Occipital lobe (tissue), 3 donors: ENCODE measurements at places on chromosomes 11 and 22.

DNA sequence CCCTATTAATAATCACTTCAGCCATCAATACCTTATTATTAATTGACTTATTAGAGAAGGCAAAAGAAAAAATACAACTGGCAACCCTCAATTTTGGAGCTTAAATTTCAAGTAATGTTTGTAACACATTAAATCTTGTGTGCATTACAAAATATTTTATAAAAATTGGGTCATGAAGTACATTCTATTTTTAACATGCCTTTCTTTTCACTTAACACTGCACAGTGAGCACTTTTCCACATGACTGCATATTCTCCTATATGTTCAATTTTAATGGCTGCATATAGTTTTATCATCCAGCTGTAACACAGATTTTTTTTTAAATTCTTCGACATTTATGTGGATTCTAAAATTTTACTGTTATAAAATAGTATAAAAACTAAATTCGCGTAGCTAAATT, 92.5 kb downstream of the SLC17A6 start:
- DNase-seq = no peak

DNA sequence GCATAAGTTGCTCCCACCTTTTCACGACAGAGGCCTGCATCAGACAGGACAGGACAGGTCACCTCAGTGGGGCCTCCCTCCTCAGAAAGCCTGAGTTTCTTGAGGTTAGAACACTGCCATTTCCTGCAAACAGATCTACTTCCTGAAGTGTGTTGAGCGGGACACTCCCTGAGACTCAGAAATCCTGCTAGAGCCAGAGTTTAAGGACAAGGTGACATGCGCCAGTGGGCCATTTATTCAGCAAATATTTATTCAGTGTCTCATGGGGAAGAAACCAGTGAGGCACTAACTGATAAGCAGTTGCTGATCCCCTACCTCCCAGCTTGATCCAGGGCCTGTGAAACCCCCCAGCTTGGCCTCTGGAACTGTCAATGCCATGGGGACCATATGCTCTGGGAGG, 454.6 kb downstream of the SOX6 start:
- DNase-seq = no peak

DNA sequence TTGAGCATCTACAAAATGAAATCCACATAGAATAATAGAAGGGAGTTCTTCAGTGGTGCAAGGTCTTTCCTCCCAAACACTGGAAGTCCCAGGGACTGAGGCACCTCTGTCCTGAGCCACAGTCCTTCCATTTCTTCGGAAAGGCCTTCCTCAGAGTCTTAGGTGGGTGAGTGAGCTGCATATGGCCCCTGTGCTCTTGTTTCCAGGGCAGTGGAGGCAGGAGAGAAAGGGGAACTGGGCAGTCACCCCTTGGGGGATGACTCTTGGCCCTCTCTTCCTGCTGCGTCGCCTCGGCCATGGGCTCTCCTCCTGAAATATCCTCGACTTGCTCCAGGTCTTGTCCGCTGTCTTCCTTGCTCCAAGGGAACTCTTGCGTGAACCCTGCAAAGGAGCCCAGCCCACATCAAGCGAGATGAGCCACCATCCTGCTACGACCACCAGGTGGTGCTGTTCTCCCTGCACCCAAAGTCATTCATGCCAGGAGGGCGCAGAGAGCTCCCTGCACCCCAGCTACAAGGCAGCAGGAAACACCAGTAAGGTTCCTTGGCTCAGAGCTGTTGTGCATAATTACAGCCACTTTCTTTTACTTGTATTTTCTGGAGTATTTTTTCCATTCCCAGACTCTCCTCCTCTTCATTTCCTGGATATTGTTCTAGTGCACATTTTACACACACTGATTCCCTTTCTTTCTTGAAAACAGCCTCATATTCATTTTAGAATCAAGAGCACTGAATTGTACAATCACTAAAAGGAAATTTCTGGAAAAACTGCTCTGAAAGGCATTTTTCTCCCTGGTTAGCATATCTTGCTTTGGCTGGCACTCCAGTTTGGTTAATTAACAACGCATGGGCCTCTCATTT, 397.8 kb downstream of the OPCML start:
- peak; percentile 41 for DNase-seq

GRCh38 chr11:26579683-26580082, 7.6 kb upstream of the MUC15 start:
- no peak for DNase-seq

DNA sequence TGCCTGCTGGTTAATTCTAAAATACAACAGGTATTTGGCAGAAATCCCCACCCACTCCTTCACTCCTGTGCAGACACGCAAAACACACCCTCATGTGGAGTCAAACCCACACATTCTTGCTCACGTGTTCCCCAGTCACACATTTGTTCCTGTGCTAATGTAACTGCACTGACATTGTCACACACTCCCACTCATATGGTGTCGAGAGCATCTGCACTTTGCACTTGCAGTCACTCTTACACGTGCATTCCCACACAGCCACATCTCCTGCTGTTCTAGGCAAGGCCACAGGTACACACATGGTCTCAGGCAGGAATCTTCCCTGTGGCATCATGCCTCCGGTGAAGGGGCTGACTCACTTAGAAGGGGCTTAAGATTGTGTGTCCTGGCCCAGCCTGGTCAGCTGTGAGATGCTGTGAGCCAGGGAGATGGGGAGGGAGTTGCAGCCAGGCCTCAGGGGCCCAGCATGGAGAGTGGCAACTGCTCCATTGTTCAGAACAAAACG, 395.0 kb downstream of the TENM4 start:
- DNase-seq = no peak

- no peak for DNase-seq
Observed at GRCh38 chr11:94760296-94760695, 7.9 kb upstream of the AMOTL1 start.

DNA sequence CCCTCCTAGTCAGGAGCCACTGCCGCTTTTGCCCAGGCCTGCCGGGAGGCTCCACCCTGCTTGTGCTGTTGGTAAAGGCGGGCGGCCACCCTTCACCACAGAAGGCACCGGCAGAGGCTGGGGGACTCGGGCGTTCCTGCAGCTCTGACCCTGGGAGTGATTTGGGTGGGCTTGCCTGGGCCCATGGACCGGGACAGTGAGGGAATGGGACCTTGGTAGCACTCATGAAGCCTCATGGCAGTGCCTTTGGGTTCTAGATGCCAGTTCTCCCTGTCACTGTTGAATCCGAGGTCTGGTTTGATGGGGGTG, 4.4 kb downstream of the TPCN2 start:
- DNase-seq = no peak

DNA sequence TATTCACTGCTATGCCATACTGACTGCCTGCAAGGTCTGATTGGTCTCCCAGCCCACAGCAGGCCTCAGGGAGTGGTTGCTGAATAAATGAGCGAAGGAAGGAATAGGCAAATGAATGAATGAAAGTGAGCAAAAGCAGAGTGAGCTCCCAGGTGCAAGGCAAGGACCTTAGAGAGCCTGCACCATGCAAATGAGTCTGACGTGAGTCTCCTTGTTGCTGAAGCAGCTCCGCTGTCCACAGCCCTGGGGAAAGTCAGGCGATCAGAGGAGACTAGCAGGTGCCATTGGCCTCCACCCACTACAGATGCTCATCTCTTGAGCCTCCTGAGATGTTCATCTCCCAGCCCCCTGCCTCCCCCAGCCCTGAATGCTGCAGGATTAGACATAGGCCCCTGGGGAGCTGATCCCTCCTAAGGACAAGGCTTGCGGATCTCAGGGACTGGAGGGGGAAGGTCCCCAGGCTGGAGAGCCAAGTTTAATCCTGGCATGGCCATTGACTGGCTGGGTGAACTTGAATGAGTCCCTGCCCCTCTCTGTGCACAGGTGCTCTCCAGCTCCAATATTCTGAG, 22.1 kb downstream of the GDPD5 start:
- DNase-seq = no peak

DNA sequence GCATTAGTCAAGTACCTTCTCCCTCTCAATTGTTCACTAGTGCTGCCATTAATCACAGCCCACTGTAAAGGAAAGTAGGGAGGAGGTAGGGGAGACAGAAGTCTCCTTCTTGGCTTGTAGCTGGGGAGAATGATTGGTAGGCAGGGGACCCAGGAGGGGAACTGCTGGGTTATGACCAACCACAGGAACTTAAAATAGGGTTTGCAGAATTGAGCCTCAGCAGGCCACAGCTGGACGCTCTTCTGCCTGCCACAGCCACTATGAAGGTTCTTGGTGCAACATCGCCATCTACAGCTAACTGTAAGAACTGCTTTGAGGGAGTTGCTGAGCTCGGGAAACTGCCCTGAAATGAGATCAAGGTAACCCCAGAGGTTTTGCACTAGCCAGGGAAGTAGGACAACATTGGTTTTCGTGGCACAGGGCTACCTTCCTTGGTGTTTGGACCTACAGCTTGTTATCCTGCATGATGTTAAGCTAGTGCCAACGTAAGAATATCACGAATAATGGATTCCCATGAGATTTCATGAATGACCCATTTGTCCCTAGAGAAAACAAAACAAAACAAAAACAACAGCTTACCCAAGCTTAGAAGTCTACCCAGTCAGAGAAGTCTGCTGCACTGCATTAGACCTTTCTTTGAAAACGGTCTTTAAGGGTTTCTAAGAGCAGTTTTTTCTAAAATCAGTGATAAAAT, 787.1 kb upstream of the API5 start:
- peak; percentile 46 for DNase-seq

DNA sequence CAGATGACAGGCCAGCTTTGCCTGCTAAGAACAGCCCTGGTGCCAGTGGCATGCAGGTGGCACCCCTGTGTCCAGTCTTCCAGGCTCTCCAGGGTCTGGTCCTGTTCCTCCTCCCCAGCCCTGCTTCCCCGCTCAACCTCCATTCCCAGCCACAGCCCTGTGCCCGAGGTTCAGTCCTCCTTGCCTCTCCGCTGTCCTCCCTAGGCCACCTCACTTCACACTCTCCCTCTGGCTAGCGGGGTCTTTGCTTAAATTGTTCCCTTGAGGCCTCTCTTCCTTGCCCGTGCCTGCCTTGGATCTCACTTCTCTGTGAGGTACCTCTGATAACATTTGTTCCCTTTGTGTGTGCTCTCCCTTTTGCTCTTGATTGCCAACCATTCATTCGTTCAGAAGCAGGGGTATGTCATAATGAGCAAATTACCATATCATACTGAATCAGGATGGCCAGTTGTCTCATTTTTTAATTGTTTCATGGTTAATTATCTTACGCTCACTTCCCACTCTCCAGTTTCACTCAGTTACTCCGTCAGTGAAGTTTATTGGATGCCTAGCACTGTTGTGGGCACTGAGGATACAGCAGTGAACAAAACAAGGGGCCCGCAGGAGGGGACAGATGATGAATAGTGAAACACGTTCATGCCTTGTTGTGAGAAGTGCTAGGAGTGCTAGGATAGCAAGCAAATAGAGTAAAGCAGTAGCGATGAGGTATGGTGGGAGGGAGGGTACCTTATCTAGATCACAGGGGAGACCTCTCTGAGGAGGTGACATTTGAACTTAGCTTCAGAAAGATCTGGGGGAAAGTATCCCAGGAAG, 7.4 kb downstream of the BMAL1 start:
- no peak for DNase-seq

DNA sequence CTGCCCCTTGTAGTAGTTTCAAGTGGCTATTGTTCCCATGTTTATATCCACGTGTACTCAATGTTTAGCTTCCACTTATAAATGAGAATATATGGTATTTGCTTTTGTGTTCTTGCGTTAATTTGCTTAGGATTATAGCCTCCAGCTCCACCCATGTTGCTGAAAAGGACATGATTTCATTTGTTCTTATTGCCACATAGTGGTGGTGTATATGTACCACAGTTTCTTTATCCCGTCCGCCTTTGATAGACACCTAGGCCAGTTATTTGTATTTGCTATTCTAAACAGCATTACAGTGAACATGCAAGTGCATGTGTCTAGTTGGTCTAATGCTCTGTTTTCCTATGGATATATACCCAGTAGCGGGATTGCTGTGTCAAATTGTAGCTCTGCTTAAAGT, 6.8 kb downstream of the OR51B2 start:
- no peak for DNase-seq

DNA sequence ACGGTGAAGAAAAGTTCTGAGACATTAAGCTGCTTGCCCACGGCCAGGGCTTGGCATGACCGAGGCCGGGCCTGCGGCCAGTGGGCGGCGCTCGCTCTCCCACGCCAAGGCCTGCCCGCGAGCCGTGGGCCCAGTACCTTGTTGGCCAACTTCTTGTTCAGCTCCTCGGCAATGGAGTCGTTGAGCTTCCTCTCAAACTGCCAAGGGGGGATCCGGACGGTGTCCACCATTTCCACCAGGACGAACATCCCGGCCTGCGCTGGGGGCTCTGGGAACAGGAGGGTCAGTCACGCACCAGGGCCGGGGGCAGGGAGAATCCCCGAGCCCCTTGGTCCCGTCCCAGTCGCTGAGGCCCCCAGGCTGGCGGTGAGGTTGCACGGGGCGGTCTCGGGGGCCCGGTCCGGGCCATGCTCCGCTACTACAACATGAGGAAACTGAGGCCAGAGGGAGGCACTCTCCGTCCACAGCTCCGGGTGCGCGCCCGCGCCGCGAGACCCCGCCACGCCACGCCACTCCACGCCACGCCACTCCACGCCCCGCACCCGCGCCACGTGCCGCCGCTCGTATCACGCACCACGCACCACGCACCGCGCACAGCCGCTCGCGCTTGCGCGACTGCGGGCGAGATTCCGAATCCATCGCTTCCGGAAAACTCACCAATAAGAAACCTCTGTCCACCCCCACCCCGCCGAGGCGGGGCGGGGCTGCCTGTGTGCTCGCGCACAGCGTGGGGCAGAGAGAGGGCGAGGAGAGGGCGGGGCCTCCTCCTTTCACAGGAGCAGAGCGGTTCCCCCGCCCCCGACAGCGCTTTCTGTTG, at the start of gene POLR3H:
Gene POLR3H (minus strand): TSS at position 617 of the 817 bp plus-strand sequence. CDS start 369 bp downstream, at position 248.
- DNase-seq = peak; percentile 98

DNA sequence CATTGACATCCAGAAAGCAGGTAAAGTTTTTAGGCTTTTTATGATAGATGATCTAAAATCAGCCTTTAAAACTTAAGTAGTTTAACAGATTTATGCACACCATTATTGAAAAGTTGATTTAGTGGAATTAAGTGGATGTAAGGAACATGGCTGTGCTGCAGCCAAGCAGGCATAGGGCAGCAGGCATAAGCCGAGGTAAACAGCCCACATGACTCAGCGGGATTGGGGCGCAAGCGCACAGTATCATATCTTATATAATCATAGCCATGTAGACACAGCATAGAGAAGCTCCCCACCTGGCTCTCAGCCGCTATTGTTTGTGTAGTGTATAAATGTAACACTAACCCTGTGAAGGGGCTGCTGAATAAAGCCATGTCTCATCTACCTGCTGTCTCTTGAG, 157.5 kb downstream of the WNT11 start:
- no peak for DNase-seq

DNA sequence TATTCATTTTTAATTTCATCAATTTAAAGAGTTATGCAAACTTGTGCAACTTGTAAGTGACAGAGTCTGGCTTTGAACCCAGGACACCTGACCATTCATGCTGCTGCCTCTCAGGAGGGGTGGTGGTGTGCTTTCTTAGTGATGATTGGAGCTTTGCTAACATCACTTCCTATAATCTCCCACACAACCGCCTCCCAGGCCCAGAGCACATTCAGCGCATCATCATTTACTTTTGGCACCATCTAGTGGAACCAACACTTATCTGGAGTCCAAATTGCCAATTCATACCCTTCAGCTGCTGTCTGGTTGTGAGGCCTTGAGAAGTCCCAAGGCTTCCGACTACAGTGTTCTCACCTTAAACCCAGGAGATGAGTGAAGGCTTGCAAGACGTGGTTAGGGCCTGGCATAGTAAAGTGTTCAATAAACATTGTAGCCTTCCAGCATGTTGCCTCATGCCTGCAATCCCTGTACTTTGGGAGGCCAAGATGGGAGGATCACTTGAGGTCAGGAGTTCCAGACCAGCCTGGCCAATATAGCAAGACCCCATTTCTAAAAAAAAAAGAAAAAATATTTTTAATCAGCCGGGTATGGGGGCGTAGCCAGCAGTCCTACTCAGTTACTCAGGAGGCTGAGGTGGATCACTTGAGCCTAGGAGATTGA, 1.1 kb upstream of the TTLL1 start:
- DNase-seq = peak; percentile 25
